ENCODE measurements at places on chromosomes 1 and 21.

GRCh38 chr1:33060579-33061083, 20.3 kb upstream of the AZIN2 start:
- DNase-seq = no peak

DNA sequence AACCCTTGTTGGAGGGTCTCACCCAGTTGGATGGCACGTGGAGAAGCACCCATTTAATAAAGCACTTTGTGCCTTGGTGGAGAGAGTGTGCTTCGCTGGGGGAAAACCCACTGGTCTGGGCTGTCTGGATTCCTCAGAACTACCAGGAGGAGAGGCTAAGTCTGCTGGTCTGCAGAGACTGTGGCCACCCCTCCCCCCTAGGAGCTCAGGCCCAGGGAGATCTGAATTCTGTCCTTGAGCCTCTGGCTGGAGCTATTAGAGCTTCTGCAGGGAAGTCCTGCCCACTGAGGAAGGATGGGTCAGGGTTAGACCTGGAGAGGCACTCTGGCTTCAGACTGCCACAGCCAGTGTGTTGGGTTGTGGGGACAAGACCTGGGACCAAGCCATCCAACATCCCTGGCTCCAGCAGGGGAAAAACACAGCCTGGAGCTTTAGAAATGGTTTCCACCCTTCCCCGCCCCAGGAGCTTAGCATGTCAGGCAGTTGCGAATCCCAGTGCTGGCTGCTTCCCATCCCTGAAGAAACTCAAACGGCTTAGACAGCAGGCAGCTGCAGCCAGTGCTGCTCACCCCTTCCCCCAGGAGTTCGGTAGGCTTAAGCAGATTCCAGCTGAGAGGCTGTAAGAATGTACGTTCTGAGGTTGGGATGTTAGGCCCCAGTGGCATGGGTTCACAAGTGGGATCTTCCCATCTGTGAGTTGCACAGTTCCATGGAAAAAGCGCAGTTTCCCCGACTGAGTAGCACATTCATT, 288.3 kb downstream of the TGFB2 start:
- no peak for DNase-seq

GRCh38 chr1:202210385-202210784, 16.8 kb downstream of the LGR6 start:
- no peak for DNase-seq

DNA sequence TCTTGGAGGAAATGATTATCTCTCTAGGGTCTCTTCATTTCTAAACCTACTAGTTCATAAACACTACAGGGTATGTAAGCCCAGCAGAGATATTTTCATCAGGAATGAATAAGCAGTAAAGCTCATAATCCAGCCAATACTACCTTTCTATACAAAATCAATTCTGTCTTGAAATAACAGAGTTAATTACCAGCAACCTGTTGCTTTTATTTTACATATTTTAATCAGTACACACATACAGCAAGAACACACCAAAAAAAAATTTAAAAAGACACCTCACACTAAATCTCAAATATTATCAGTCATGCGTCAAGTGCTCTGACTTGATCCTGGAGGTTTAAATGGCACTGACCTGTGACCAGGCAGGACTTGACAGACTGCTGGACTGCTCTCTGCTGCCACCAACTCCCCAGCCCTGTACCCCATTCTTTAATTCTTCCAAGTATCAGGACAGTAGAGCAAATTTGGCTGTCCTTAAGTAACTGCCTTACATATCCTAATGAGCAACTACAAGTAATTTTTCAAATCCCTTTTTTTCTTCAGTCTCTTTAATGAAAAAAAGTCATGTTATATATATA, 98.5 kb downstream of the CDC42BPA start:
- no peak for DNase-seq

DNA sequence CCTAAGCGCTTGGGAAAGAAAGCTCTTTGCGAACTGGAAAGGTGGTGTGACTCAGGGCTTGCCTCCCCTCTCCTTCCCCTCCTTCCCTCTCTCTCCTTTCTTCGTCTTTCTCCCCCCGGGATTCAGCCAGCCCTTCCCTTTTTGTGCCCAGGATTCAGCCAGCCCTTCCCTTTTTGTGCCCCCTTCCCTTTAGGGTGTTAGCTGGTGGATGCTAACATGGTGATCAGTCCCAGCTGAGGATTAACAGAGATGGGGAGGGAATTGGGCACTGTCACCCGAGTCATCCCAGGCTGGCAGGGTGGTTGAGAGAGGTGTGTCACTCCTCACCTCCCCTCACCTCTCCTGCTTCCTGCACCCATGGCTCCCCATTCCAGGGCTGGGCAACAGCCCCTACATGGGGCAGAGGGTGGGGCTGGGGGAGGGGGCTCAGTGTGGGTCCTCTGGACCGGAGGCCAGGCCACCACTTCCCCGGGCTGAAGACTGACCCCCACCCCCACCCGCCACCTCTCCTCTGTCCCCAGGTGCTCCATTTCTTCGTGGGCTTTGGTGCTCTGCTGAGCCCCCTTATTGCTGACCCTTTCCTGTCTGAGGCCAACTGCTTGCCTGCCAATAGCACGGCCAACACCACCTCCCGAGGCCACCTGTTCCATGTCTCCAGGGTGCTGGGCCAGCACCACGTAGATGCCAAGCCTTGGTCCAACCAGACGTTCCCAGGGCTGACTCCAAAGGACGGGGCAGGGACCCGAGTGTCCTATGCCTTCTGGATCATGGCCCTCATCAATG, 51.5 kb downstream of the ELK4 start:
- no peak for DNase-seq

DNA sequence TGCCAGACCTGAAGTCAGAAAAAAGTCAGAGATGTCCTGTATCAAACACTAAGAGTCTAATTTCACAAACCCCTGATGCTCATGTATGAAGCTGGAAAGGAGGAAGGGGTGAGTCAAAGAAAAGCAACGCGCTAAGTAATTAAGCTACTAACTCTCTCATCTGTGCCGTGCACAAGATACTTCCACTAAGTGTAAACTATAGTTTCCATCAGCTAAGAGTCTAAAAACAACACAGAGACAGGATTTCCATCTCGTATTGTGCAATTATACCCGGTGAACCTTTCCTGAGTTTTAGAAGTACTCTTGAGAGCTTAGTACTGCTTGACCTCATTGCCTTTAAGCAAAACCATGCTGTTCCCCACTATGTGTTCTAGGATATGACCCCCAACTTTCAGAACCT, 19.0 kb downstream of the DNALI1 start:
- no peak for DNase-seq

Measured in kidney glomerular epithelial cell (primary cell).